8988T (cell line): ENCODE measurements at places on chromosomes 1 and 21.

GRCh38 chr1:119947468-119947867, 51.2 kb upstream of the ADAM30 start:
- no peak for DNase-seq

DNA sequence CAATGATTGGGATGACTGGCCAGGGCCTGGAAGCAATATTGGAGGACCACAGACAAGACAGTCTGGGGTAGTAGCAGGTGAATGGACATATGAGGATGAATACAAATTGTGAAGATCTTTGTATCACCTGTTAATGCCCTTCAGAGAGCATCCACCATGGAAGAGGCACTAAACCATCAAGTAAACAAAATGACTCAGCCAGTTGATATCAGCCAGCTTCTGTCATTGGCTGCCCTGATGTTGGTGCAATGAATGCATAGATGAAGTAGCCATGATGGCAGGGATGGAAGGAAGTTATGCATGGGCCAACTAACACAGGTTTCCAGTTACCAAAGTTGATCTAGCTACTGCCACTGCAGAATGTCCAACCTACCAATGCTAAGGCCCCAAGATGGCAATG, 16.1 kb upstream of the ERI3 start:
- no peak for DNase-seq

DNA sequence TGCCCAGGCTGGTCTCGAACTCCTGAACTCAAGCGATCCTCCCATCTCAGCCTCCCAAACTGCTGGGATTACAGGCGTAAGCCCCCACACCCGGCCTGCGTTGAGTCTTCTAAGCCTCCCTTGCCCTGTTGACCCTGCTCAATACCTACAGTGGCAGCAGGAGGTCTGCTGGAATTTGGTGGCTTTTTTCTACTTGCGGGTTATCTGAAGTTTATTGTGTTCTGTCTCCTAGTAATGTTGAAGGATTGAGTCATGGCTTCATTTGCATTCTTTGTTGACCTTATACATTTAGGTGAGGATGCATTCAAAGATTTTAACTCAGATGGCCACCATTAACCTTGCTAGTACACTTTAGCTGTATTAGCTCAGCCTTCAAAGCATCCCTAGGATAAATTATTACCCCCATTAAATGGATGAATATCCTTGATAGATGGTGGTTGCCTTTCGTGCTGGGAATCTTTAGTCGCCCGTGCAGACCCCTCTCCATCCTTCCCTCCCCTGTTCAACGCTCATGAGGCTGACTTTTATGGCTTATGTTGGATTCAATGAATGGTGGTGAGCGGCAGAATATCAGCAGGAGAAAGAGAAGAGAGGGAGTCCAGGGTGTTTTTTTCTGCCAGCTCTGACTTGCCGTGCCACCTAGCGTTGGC, 9.7 kb upstream of the NPPB start:
- no peak for DNase-seq

- peak; percentile 80 for DNase-seq
Measured at GRCh38 chr1:32892368-32893197, 6.3 kb downstream of the HPCA start.

DNA sequence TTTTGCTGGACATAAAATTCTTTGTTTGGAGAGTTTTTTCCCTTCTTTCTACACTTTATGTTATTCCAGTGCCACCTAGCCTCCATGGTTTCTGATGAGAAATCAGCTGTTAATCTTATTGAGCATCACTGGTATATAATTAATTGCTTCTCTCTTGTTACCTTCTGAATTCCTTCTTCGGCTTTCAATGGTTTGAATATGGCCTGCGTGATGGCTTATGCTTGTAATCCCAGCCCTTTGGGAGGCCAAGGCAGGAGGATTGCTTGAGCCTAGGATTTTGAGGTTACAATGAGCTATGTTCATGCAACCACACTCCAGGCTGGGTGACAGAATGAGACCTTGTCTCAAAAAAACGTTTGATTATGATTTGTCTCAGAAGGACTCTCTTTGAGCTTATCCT, 13.0 kb upstream of the CNIH4 start:
- DNase-seq = no peak

DNA sequence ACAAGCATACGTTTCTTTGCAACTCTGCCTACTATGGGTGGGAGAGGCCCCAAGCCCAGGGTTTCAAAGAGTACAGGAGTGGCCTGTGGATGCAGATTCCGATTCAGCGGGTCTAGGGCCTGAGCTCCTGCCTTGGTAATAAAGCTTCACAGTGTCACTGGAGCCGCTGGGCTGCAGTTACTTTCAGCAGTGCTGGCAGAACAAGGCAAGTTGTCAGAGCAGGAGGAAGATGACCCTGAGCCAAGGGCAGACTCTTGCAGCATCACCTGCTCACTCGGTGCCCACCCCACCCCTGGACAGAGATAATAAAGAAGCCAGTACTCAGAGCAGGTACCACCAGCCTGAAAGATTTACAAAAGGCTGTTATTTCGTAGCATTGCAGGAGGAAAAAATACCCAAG, 8.0 kb upstream of the RAP1GAP start:
- DNase-seq = no peak
